ENCODE measurements at places on chromosomes 12 and 14. TPM values are rescaled to one million over a fixed set of nuclear protein-coding genes. Genes with fewer than 3 reads are reported as not detected.
A peak's percentile ranks its signal among the peaks of the same experiment; 100 is the strongest.

GRCh38 chr12:13431041-13431440, 234.5 kb downstream of the EMP1 start:
- no peak overlapping the region for H3K4me3 ChIP-seq
- no peaks in the 10 kb centered on the region for H3K4me1 ChIP-seq
- H3K27me3 ChIP-seq = no peaks in the 10 kb centered on the region
- H3K27ac ChIP-seq = no peak overlapping the region
- DNase-seq = no peak

- no peak overlapping the region for H3K27ac ChIP-seq
- no peaks in the 10 kb centered on the region for H3K27me3 ChIP-seq
- H3K4me1 ChIP-seq = no peaks in the 10 kb centered on the region
- no peak for DNase-seq
- no peaks in the 10 kb centered on the region for H3K36me3 ChIP-seq
- H3K4me3 ChIP-seq = no peak overlapping the region
These were observed 4.0 kb downstream of the LRP1-AS start for GRCh38 chr12:57143454-57143853.

DNA sequence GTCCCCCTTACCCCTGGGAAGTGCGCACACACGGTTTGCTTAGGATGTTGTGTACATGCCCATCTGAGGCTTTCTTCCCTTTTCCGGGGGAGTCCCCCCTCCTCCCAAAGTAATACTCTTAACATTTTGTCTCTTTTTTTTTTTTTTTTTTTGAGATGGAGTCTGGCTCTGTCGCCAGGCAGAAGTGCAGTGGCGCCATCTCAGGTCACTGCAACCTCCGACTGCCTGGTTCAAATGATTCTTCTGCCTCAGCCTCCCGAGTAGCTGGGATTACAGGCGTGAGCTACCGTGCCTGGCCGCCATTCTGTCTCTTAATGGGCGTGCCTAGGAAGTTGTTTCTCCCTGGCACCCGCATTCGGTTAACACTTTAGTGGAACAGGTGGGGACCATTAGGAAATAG, 4.5 kb upstream of the GMFB start:
- H3K4me1 ChIP-seq = no peaks in the 10 kb centered on the region
- H3K36me3 ChIP-seq = no peaks in the 10 kb centered on the region
- no peak overlapping the region for H3K27ac ChIP-seq

DNA sequence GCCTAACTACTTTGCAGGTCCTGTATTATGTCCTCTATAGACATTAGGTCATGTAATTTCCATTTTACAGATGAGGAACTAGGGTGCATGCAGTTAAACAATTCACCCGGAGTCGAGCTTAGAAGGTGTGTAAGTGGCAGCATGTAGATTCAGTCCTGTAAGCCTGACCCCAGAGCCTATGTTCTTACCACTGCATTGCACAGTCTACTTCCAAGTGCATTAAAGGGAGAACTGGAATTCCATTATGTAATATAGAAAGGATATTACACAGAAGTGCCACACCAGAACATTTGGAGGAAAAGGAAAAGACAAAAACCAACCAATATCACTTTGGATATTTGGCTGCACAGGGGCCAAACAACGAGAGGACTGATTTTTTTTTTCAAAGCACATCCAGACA, 1.2 kb downstream of the GLT8D2 start:
- H3K4me3 ChIP-seq = no peak overlapping the region
- H3K4me1 ChIP-seq = no peaks in the 10 kb centered on the region
- DNase-seq = no peak
- H3K36me3 ChIP-seq = no peaks in the 10 kb centered on the region
- no peak overlapping the region for H3K27ac ChIP-seq

DNA sequence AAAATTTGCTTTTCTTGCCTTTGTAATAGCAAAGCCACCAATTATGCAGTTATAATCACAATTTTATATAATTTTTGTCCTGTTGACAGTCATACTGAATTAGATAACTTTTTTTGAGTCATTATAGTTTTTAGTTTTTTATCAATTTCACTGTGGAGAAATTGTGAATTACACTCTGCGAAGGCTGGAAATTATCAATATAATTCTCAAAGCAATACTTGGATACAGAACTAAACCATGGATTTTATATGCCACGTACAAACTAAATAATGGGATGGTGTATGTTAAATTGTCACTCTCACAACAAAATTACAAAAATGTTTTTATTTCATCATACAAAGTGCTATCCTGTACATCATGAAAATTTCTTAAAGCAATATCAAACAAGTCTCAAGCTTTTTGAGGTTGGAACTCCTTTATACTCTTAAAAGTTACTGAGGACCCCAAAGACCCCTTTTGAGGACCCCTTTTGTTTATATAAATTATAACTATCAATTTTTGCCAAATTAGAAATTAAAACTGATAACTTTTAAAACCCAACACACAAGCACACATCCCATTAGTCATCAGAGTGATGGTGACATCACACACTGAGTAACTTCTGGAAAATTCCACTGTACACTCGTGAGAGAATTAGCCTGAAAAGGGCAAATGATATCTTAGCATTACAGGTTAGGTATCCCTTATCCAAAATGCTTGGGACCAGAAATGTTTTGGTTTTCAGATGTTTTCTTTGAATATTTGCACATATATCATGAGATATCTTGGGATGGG, 19.8 kb upstream of the AQP2 start:
- H3K36me3 ChIP-seq = no peaks in the 10 kb centered on the region
- no peaks in the 10 kb centered on the region for H3K27me3 ChIP-seq
- DNase-seq = no peak
- no peak overlapping the region for H3K27ac ChIP-seq
- H3K4me3 ChIP-seq = no peak overlapping the region

DNA sequence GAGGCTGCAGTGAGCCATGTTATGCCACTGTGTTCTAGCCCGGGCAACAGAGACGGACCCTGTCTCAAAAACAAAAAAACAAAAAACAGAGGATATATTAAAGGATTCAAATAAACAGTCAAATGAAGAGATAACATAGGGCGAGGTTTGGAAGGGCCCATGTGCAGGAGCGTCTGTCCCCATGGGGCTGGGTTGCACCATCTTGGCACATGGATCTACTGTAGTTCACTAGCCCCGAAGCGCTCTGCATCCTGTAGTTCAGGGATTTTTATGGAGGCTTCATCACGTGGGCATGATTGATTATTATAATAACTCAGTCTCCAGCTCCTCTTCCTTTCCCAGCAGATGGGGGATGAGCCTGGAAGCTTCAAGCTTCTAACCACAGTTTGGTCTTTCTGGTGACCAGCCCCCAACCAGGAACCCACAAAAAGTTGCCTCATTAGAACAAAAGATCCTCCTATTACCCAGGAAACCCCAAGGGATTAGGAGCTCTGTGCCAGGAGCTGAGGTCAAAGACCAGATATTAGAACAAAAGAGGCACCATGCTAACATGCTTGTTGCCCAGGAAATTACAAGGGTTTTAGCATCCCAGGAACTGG, 59.9 kb downstream of the HCAR2 start:
- H3K4me3 ChIP-seq = no peak overlapping the region
- H3K27ac ChIP-seq = no peak overlapping the region
- no peak for DNase-seq
- H3K27me3 ChIP-seq = no peaks in the 10 kb centered on the region
- H3K36me3 ChIP-seq = no peaks in the 10 kb centered on the region
- no peaks in the 10 kb centered on the region for H3K4me1 ChIP-seq

DNA sequence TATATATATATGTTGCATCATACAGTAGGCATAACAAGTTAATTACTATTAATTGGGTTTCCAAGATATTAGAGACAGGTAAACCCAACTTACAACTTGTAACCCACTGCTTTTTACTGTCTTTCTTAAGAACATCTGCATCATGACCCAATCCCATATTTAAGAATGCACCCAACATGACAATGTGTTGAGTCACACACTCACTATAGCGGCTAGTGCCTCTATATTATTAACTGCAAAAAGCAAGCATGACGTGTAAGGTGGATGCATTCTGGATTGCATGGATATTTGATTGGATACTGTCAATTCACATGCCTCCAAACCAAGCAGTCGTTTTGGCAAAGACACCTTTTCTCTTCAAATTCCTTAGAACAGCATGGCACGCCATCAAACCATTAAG, 68.2 kb downstream of the KSR2 start:
- no peaks in the 10 kb centered on the region for H3K27me3 ChIP-seq
- H3K4me3 ChIP-seq = no peak overlapping the region
- no peaks in the 10 kb centered on the region for H3K4me1 ChIP-seq
- H3K27ac ChIP-seq = no peak overlapping the region
- no peak for DNase-seq

DNA sequence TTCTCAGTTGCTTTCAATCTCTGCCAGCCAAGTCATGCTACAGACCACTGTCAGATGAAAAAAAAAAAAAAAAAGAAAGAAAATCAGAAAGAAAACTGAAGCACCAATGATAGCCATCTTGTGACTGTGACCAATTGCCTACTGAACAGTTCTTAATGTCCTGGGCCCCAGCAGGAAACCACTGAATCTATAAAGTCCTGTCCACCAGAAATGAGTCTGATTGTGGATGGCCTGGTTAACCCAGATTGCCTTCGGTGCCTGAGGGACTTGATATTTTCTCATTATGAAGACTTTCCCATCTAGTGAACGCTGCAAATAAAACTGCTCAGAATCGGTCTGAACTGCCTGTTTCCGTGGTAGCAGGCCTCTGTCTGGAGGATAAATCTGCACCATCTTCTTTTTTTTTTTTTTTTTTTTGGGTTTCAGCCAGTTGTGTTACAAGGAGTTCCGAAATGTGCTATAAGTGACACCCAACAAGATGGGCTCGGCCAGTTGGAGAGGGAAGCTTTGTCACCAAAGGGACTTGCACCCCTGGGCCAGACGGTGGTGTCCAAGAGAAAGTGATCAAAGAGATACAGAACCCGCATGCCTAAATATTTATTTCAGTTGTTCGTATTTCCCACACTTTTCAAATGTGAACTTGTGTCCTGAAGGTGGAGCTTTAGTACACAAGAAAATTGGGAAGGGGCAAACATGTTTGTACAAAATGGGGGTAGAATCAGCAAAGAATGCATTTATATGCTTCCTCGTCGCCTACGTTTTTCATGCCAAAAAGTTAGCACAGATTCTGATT, 3.0 kb upstream of the PLXNC1 start:
- peaks cover 3% of the 10 kb centered on the region for H3K4me1 ChIP-seq
- no peak for DNase-seq
- peaks cover 14% of the 10 kb centered on the region for H3K27me3 ChIP-seq
- H3K4me3 ChIP-seq = no peak overlapping the region
- no peaks in the 10 kb centered on the region for H3K36me3 ChIP-seq

GRCh38 chr14:104553166-104554087, 26.1 kb upstream of the C14orf180 start:
- H3K27me3 ChIP-seq = no peaks in the 10 kb centered on the region
- no peaks in the 10 kb centered on the region for H3K36me3 ChIP-seq
- DNase-seq = peak; percentile 46
- H3K4me3 ChIP-seq = no peak overlapping the region

GRCh38 chr12:128729628-128730121, 94.1 kb downstream of the SLC15A4 start:
- DNase-seq = no peak
- no peaks in the 10 kb centered on the region for H3K4me1 ChIP-seq
- H3K27ac ChIP-seq = no peak overlapping the region
- no peaks in the 10 kb centered on the region for H3K27me3 ChIP-seq
- no peak overlapping the region for H3K4me3 ChIP-seq

- H3K36me3 ChIP-seq = no peaks in the 10 kb centered on the region
- no peak overlapping the region for H3K27ac ChIP-seq
- DNase-seq = no peak
These were observed 267.7 kb upstream of the DIO3 start for GRCh38 chr14:101293605-101294004.

DNA sequence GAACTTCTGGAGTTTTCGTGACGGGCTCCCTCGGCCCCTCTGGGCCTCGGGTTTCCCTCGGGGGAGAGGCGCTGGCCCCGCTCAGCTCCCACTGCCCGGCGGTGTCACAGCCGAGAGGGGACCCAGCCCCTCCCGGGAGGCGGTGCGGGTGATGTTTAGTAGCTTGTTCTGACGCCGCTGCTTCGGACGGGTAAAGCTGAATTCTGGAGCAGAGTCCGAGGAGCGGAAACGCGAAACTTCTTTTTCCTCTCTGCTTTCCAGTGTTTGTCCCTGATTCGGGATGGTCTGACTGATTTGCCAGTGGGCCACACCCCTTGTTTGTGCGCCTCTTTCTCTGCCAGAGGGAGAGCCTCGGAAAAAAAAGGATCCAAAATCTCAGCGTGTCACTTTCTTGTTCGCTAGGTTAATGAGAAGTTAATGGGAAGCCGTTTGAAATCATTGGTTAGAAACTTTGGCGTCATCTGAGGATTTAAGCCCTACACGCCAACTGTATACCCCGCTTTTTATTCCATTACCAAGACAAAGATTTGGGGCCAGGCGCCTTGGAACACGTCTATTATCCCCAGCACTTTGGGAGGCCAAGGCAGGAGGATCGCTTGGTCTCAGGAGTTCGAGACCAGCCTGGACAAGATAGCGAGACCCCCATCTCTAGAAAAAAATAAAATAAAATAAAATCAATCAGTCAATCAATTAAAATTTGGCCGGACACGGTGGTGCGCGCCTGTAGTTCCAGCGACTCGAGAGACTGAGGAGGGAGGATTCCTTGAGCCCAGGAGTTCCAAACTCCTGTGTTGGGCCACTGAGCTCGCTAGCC, 756 bp downstream of the TULP3 start:
- H3K36me3 ChIP-seq = no peaks in the 10 kb centered on the region
- H3K27me3 ChIP-seq = no peaks in the 10 kb centered on the region
- peak overlapping the region; percentile 91 for H3K4me3 ChIP-seq
- DNase-seq = no peak
- peak overlapping the region; percentile 96 for H3K27ac ChIP-seq

- no peak overlapping the region for H3K4me3 ChIP-seq
- H3K27ac ChIP-seq = no peak overlapping the region
- DNase-seq = no peak
- H3K4me1 ChIP-seq = peaks cover 6% of the 10 kb centered on the region
- no peaks in the 10 kb centered on the region for H3K36me3 ChIP-seq
- no peaks in the 10 kb centered on the region for H3K27me3 ChIP-seq
These were observed 54.2 kb downstream of the CHST11 start for GRCh38 chr12:104510873-104511440.

GRCh38 chr12:2173971-2174370, 121.2 kb downstream of the CACNA1C start:
- no peak overlapping the region for H3K4me3 ChIP-seq
- no peak for DNase-seq
- H3K4me1 ChIP-seq = no peaks in the 10 kb centered on the region

The HOXC12 gene
- not detected for total RNA-seq

The ANO2 gene
- total RNA-seq = 1.2 TPM

The SMCO2 gene
- not detected for total RNA-seq

The STON2 gene
- 1.9 TPM for total RNA-seq

The ANO4 gene
- 0.15 TPM for total RNA-seq

The LALBA gene
- total RNA-seq = not detected

The CLEC9A gene
- total RNA-seq = not detected

The KIF5A gene
- 0.28 TPM for total RNA-seq

The NEUROD4 gene
- not detected for total RNA-seq

The CISTR gene
- total RNA-seq = not detected

The EP400 gene
- total RNA-seq = 24.3 TPM

The EIF4B gene
- 343 TPM for total RNA-seq

Data from pancreas (tissue), 10 donors.